ENCODE measurements at places on chromosomes 5 and 9.

GRCh38 chr5:58182287-58182841 lies 277.5 kb downstream of the PLK2 start:
- no peak for DNase-seq

DNA sequence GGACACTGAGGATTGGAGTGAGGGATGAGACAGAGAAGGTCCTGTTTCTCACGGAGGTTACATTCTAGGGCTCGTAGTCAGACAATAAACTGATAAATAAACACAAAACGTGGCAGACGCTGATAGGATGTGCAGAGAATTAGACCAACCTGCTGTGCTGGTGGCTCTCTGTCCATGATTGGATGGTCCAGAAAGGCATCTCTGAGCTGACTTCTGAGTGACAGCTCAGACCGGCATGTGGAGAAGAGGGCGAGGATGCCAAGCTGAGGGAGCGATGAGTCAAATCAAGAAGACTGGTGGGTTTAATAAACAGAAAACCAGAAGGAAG lies 132.3 kb upstream of the TAF11L2 start:
- DNase-seq: no peak

DNA sequence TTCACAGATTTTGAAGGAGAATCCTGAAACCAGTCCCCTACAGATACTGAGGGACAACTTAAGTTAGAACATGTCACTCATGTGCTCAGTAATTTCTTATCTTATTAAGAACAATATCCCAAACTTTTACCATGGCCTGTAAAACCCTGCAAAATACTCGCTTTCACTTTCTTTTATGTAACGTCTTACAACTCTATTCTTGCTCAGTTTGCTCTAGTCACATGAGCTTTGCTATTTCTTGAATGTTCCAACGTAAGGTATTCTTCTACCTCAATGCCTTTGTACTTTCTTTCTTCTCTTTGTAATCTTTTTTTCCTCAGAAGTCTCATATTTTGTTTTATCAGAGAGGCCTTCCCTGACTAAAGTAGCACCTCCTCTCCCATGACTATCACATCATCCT lies 14.1 kb downstream of the TMEM38B start:
- DNase-seq: no peak

GRCh38 chr5:135599421-135600151 lies 20.8 kb upstream of the CXCL14 start:
- DNase-seq: no peak

- DNase-seq: no peak
Observed at GRCh38 chr9:38336341-38336740, 56.2 kb upstream of the ALDH1B1 start.

GRCh38 chr9:33120620-33121019 lies 44.1 kb upstream of the SMU1 start:
- DNase-seq: no peak

DNA sequence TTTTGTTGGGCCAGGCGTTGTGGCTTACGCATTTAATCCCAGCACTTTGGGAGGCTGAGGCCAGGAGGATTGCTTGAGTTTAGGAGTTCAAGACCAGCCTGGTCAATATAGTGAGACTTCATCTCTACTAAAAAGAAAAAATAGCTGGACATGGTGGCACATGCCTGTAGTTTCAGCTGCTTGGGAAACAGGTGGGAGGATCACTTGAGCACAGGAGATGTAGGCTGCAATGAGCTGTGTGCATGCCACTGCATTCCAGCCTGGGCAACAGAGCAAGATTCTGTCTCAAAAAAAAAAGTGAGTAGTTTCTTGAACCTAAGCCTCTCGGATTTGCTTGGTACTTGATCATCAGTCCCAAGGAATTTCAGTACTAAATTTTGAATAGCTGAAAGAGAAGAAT lies 26.9 kb downstream of the G3BP1 start:
- no peak for DNase-seq

GRCh38 chr5:155004138-155004744 lies 9.3 kb upstream of the KIF4B start:
- peak; percentile 5 for DNase-seq

- no peak for DNase-seq
Observed at GRCh38 chr5:112077180-112077579, 320.2 kb upstream of the NREP start.

GRCh38 chr9:14155237-14155636 lies 158.7 kb downstream of the NFIB start:
- DNase-seq: no peak

GRCh38 chr9:130167927-130168326 lies 4.3 kb upstream of the NCS1 start:
- no peak for DNase-seq

DNA sequence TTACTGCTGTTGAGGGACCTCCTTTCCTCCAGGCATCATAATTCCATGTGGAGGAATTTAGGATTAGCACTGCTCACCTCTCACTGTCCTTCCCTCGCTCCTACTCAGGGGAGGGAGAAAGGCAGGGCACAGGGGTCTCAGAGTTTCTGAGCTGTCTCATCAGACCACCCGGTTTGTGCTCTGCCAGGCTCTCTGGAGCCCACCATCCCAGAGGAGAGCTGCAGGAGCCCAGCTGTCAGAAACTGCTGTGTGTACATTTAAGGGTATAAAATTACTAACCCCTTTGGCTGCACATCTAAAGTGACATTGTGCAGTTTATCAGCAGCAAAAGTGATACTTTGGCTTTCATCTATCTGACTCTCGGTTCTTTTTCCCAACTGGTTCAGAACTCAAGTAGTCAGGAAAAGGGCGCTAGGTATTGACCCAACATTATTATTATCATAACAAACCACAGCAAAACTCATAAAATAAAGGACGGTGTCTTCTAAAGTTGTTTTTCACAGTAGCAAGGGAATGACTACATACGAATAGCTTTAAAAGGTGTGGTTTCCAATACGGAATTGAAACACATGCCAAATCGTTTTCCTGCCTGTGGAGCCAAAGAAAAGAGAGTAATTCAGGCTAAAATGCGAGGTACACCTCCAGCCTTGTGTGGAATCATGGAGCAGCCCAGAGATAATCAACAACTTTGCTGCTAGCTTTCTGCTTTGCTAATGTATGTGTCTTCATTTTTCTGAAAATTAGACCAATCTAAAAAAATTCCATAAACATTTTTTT lies 348.1 kb downstream of the TMEM167A start:
- no peak for DNase-seq

DNA sequence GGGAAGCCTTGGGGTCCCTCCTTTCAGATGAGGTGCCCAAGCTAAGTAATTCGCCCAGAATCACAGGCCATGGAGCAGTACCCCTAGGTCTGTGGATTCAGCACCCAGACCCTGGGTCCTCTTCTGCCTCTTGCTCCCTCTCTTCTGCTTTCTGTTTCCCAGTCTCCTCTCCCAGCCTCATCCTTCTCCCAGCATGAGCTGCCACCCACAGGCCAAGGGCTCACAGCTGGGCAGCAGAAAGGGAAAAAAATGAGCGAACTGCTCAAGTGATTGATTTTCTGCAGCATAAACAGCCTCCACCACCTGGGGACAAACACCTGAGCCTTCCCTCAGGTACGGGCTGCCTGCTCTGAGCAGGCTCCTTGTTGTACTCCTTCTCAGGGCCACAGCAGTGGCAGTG lies 113.9 kb upstream of the SAP30L start:
- no peak for DNase-seq

DNA sequence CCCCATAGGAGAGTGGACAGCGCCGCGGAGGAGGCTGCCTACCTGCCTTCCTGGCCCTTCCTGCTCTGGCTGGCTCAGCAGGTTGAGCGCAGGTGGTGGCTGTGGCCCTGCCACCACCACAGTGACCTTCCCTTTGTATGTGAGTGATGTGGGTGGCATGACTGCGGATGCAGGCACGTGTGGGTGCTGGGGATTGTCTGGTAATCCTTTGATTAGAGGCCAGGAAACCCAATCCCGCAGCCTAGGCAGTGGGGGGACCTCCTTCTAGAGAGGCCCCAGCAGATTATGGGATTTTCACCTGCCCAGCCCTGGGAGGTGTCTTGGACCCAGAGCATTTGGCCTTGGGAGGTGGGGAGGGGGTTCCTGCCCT lies 16.5 kb downstream of the RXRA start:
- DNase-seq: no peak

DNA sequence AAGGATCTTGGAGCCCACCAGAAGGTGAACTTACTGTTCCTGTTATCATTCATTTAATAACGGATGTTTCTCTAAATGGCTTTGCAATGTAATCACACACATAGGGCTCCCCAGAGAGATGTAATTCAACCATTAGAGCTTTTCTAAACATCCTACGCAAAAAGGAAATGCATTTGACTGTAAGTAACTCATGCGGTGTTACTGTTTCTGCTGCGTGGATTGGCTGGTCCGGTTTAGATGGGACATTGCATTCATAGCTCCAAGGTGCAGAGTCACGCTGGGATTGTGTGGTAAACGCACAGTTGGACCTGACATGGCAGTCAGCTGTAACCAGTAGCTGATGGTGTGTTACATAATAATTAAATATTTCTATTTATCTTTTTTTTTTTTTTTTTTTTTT lies 185.5 kb upstream of the OTULINL start:
- DNase-seq: no peak

DNA sequence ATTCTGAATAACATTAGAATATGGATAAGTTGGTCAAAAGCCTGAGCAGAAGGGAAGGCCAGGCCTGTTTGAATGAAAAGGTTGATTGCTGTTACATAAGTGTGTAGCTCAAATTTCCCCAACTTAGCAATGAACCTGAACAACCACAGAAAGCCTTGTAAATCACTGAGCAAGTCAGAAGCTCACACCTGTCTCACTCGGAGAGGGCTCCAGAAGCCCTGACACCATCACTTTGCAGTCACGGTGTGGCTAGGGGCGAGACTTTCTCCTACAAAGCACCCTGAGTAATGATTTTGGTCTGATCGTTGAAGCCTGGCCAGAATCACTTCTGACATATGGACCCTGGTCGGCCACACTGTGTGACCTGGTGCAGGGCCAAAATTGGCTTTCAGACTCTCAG lies 62.0 kb downstream of the MTX3 start:
- no peak for DNase-seq

DNA sequence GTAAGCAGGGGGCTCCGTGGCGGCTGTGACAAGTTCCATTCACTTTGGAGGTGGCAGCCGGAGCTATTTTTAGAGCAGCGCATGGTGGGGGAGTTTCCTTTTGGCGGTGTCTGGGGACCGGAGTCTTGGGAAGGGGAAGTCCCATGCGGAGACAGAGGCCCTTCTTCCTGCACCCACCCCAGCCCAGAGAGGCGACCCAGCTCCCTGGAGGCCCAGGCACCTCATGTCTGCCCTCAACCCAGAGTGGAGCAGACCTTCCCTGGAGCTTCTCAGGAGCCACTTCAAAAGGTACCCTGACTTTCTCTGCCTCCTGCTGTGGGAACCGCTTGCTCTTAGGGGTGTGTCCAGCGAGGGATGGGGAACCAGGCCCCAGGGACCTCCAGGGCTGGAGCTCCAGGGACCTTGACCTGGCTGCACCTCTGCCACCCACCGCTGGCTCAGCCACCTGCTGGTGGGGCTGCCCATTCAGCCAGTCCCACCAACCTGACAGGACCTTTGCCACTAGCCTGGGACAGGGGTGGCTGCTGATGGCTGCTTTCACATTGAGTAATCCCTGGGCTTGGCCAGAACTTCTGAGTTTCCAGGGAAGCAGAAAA lies 34.1 kb downstream of the NEK6 start:
- peak; percentile 79 for DNase-seq

DNA sequence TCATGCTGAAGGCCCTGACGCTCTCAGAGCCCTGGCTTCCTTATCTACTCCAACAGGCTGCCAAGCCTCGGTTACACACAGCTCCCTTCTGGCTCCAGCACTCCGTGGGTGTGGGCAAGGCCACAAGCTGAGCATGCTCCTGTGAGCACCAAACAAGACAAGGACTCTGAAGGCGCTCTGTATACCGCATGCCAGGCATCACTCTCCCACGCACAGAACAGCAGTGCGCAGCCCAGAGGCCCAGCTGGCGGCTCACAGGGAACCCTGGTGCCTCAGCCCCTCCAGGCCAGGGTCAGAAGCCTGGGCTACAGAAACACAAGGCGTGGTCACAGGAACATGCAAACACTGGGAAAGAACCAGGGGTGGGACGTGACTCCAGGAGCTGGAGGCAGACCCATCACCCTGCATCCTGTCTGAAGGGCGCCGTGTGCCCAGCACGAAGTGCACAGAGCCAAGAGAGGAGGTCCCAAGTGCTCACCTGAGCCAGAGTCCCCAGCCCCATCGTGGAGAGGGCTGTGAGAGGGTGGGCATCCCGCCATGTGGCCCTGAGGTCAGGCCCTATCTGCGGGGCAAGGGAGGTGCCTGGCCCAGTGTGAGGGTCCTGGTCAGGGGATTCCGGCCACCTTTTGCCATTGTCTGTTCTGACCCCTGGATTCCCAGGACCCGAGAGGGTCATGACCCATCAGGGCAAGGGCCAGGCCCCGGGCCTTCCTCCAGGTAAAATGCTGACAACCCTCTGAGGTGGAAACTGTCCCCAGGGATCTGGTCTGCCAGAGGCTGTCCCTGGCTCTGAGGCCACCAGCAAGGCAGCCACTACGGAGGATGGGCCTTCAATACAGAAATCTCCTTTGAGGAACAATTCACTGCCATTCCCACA lies 54.7 kb downstream of the COL23A1 start:
- no peak for DNase-seq

DNA sequence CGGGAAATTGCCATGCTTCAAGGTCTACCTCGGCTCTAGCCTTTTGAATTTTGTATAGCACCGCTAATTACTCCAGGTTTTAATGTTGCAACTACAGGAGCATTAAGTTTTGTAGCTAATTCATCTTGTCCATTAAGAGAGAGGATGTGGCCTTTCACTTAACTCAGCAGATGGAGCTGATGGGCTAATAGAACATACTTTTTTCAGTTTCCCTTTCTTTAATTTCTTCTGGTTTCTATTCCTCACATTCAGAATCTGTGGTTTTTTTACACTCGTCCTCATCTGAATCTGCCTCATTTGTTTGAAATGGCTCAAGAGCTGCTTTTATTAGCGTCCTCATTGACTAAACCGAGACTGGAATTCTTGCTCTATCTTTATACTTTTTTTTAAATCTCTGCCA lies 2085.7 kb upstream of the C9orf72 start:
- DNase-seq: no peak

- no peak for DNase-seq
Observed at GRCh38 chr5:94705427-94705826, 87.0 kb downstream of the SLF1 start.

GRCh38 chr5:162762119-162762518 lies 675.3 kb upstream of the CCNG1 start:
- DNase-seq: no peak

DNA sequence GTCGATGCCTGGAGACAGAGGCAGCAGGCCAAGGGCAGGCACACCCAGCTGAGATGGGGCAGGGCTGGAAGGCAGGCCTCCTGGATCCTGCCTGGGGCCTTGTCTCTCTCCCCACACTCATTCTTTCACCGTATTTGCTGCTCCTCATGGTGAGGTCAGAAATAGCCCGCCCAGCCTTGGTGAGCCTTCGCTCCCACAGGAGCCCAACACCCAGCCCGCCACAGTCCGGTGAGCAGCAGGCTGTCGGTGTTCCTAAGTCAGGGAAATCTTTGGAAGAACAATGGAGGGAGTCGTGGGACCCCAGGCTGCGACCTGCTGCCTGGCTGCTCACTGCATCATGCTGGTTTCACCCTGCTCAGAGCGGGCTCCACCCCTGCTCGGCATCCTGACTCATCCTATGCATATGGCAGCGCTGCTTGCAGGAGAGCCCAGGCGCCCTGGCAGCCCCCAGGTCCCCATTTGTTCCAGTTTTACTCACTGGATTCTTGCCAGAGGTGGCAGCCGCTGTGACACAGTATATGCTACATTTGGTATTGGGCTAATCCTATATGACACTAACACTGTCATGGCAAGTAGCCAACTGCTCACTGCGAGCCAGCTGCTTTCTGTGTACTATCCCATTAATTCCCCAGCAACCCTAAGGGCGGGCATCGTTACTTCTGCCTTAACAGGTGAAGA lies 53.2 kb upstream of the NCS1 start:
- DNase-seq: no peak
